ENCODE measurements at places on chromosomes 1 and 21. TPM values are rescaled to one million over a fixed set of nuclear protein-coding genes. Genes with fewer than 3 reads are reported as not detected.

The MTARC2 gene
- 12.0 TPM for total RNA-seq

The DPYD gene
- 17.9 TPM for total RNA-seq

The RBM11 gene
- total RNA-seq = not detected

The NID1 gene
- total RNA-seq = 87.0 TPM

The OTUD7B gene
- 21.1 TPM for total RNA-seq

The KRTAP19-3 gene
- total RNA-seq = not detected

The CSMD2 gene
- not detected for total RNA-seq

The IPO9 gene
- total RNA-seq = 104 TPM

GRCh38 chr1:207499573-207499972, 3.6 kb downstream of the CR1 start:
- DNase-seq = peak; percentile 72

GRCh38 chr1:171652234-171652822, at the start of gene MYOC:
MYOC (minus strand) TSS chr1:171652688; CDS start chr1:171652611, 77 bp downstream.
- no peak for DNase-seq

GRCh38 chr1:39178541-39179431, 25.7 kb upstream of the MACF1 start:
- peak; percentile 60 for DNase-seq

GRCh38 chr1:16018749-16019643, 1.2 kb upstream of the HSPB7 start:
- no peak for DNase-seq

GRCh38 chr1:162294015-162294414, 82.6 kb downstream of the SPATA46 start:
- no peak for DNase-seq

DNA sequence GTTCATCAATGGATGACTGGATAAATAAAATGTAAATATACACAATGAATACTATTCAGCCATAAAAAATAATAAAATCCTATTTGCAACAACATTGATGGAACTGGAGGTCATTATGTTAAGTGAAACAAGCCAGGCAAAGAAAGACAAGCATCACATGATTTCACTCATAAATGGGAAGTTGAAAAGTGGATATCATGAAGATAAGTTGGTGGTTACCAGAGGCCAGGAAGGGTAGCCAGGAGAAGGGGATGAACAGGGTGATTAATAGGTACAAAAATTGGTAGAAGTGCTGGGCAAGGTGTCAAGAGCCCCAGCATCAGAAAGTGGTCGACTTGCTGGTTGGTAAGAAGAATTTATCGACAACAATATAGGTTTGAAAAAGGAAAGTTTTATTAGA, 1.3 kb upstream of the PARK7 start:
- no peak for DNase-seq

DNA sequence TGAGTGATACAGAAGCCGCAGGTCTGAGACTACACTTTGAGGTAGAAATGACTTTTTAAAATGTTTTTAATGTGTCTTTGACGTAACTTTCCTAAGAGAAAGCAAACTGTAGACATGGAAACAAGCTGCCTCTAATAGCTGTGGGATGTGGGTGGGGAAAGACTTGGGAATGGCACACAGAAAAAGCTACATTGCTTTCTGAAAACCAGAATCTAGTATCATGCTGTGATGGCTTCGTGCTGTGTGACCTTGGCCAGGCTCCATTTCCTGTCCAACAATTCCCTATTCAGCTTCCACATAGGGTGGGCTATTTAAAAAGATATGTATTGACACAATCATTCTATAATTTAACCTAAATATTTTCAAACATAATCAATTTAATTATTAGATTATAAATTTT, 909.1 kb downstream of the NCAM2 start:
- DNase-seq = no peak

DNA sequence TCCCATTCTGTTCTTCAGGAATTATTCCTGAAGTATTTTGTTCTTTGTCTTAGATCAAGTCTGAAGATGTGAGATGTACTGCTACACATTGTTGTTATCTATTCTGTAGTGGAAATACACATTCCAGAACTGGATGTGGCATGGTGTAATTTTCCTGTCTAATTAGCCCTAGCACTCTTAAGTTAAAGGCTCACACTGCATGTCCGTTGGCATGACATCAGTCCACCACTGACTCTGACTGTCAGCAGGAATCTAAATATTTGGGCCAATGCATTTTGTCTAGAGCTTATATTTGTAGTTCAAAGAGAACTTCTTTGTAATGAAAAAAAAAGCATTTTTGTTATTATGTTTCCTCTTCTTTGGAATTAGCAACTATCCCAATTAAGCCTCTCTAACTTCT, 201.0 kb downstream of the S1PR1 start:
- peak; percentile 10 for DNase-seq

DNA sequence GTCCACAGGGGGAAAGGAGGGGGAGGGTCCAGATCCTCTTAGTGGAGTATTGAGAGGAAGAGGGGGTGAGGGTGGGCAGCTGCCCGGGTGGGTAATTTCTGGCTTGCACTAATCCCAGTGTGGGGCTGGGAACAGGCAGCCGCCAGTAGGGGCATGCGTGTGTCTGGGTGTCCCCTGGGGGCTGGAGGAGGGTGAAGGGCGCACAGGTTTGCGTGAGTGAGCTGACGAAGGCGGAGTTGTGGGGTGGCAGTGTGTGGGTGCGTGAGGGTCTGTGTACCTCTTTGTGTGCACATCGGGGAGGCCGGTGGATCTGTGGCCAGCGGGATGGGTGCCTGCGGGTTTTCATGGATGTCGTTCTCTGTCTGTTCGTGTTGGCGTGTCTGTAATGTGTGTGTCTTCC, 97.3 kb downstream of the PAX7 start:
- no peak for DNase-seq

DNA sequence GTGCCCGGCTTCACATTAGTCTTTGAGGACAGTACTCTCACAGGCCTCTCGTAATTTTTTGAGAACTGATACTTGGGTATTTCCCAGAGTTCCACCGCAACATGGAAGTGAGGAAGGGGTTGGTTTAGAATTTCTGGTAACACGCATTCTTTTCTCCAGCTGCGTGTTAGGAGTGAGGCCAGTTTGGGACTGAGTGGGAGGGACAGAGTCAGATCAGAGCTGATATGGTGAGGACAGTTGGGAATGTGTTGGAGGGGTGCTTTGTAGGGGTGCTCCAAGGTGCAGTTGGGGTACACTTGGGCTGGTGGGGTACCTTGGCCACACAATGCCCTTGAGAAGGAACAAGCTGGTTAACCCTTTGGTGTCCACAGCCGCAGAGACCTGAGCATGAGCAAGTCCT, 6.7 kb downstream of the FBXO6 start:
- no peak for DNase-seq

- DNase-seq = no peak
Measured at GRCh38 chr1:58907398-58907797, 123.6 kb upstream of the JUN start.

DNA sequence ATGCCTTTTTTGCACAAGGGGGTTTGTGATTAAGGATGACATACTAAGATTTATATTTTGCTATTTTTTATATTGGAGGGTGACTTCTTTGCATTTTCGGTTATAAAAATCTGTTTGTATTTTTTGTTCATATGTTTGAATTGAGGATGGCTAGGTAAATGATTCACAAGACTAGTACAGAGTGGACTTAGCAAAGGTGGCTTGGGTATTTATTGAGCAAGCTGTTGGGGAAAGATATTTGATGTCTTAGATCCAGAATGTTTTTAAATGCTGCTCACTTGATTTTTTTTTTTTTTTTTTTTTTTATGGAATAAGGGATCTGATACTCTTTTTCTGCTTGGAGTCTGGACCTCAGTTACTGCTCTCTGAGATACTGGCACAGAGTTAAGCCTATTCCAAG, 100.6 kb downstream of the DNM3 start:
- DNase-seq = no peak

All from endothelial cell of umbilical vein (primary cell).